ENCODE measurements at places on chromosomes 5 and 9.

DNA sequence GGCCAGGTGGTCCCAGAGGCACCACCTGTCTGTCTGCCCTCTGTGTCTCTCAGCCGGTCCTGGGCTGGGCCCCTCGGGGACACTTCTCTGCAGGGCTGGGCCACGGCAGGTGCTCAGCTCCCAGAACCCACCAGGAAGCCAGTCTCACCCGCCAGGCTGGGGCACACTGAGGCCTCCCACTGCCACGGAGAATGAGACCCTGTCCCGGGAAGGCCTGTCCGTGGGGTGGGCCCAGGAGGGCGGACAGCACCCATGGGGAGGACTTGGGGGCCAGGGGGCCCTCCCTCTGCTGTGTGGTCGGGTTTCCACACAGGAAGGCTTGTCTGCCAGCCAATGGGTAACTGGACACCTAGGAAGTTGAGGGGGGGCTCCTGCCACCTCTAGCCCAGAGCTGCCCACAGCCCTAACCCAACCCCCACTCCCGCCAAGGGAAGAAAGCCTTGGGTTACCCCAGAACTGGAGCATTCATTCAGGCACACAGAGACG is 4.1 kb upstream of the TUBB4B start:
- DNase-seq, result no peak

- DNase-seq, result no peak
Measured at GRCh38 chr9:131776473-131776872, 36.6 kb upstream of the RAPGEF1 start.

GRCh38 chr5:87777877-87778276 is 365.1 kb upstream of the CCNH start:
- DNase-seq, result no peak

GRCh38 chr5:180618829-180619562 is 27.7 kb upstream of the SCGB3A1 start:
- peak; percentile 2 for DNase-seq

- DNase-seq, result no peak
Measured at GRCh38 chr9:127154390-127155191, 32.2 kb upstream of the ANGPTL2 start.

DNA sequence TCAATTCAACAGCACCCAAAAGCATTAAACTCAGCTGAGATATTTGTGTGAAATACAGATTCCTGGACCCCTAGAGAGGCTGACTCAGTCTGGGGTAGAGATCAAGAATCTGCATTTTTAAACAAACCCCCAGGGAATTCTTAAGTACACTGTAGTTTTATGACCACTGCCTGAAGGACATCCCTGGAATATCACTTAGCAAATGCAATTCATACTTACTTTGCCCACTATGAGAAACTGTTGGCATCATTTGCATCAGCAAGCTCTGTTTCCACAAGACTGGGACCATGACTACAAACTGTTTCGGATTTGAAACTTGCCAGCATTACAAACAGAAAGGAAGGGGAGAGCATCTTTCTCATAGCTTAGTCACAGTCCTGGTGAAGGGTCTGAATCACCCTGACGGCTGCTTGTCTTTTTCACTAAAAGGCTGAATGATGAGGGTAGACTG is 63.7 kb downstream of the MLLT3 start:
- peak; percentile 91 for DNase-seq

GRCh38 chr5:179137643-179138567 is 77.7 kb downstream of the ZNF354C start:
- DNase-seq, result no peak

GRCh38 chr5:1557114-1557873 is 33.5 kb upstream of the LPCAT1 start:
- no peak for DNase-seq

DNA sequence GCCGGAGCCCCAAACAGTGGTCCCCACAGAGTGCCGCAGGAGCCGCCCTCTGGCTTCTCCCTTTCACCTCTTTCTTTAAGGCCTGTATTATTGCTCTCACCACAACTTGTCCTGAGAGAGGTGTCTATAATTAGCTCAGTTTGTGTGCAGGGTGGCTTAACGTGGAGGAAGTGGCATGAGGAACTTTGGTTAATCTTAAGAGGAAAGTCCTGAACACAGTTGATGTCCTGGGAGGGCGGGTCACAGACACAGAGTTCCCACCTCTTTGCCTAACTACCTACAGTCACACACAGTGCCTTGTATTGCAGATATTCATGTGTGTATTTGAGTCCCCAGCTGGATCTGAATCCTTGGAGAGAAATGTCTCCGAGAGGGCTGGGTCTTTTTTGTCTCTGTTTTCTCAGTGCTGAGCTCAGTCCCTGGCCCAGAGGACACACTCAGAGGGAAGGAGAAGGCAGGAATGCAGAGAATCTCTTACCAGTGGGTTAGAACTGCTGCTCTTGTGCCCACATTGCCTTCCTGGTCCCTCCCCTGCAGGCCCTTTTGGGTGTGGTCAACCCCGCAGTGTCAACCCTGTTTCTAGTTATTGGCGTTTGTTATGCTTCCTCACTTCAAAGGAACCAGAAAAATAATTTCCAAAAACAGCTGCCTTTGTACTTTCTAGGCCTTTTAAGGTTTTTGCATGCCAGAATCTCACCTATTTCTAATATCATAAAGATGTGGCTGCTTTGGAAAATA is 392.5 kb downstream of the KDM4C start:
- DNase-seq, result no peak

DNA sequence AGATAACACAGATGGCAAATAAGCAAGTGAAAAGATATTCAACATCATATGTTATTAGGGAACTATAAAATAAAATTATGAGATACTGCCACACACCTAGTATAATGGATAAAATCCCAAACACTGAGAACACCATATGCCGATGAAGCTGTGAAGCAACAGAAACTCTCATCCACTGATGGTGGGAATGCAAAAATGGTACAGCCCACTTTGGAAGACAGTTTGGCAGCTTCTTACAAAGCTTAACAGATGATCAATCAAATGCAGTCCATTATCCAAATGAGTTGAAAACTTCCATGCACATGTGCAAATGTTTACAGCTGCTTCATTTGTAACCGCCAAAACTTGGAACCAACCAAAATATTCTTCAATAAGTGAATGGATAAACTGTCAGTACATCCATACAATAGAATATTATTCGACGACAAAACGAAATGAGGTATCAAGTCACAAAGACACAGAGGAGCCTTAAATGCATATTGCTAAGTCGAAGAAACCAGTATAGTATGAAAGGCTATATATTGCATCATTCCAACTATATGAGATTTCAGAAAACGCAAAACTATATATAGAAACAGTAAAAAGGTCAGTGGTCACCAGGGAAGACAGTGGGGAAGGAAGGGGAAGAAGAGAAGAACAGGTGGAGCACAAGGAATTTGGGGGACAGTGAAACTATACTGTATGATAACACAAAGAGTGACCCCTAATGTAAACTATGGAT is 14.9 kb downstream of the PFDN1 start:
- peak; percentile 97 for DNase-seq

DNA sequence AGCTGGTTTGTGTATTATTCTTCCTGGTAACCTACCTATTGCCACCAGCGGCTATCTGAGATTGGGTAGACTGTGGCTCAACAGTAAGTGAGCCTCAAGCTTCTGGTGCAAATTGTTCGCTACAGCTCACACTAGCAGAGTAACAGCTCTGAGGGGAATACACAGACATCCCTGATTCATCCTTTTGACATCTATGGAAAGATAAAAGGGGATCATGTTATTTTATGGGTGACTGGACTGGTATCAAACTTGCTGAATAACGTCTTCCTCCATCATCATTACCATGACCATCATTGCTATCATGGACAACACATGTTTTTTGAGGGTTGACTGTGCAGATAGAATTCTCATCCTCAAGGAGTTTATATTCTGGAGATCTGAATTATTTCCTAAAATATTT is 129.6 kb downstream of the PIK3R1 start:
- no peak for DNase-seq

DNA sequence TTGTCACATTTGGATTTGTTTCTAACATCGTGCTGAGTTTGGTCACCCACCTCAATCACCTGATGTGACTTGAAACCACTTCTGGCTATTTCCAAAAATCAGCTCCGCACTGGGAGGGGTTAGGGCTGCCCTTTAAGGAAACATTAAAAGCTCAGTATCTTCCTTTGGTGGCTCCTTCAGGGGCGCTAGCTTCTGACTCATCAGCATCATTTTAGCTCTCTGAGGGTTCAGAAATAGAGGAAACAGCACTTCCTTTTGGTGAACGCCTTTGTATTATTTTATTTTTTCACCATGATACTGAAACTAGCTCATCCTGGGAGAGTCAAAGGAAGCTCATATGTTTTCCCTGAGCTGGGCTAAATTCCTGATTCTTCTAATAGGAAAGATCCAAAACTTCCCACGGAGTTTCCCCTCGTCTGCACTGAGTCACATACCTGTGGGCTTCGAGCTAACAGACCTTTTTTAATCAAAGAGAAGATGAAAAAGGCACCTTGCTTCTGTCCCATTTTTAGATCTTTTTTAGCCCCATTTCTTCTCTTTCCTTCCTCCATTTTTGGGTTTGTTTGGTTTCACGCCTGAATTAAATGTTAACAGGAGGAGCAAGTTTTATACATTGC is 48.2 kb downstream of the ROPN1L start:
- DNase-seq, result no peak

- no peak for DNase-seq
Measured at GRCh38 chr5:28877050-28877449, 1838.7 kb upstream of the CDH9 start.

- DNase-seq, result no peak
Measured at GRCh38 chr5:95027775-95028174, 257.1 kb downstream of the MCTP1 start.

- no peak for DNase-seq
Measured at GRCh38 chr9:107536462-107536861, 46.9 kb upstream of the KLF4 start.

DNA sequence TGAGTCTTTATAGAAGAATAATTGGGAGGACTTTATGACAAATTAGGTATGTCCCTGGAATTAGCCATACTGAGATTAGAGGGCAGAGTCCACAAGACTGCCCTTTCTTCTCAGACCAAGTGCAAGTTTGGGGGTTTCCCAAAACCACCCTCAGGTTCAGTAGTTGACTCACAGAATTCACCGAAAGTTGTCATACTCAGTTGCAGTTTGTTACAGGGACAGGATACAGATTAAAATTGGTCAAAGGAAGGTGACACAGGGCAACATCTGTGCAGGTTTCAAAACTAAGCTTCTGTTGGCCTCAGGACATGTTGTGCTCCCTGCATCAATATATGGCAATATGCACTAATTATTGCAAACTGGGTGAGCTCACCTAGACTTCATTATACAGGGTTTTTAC is 3.8 kb downstream of the RANBP17 start:
- DNase-seq, result no peak

DNA sequence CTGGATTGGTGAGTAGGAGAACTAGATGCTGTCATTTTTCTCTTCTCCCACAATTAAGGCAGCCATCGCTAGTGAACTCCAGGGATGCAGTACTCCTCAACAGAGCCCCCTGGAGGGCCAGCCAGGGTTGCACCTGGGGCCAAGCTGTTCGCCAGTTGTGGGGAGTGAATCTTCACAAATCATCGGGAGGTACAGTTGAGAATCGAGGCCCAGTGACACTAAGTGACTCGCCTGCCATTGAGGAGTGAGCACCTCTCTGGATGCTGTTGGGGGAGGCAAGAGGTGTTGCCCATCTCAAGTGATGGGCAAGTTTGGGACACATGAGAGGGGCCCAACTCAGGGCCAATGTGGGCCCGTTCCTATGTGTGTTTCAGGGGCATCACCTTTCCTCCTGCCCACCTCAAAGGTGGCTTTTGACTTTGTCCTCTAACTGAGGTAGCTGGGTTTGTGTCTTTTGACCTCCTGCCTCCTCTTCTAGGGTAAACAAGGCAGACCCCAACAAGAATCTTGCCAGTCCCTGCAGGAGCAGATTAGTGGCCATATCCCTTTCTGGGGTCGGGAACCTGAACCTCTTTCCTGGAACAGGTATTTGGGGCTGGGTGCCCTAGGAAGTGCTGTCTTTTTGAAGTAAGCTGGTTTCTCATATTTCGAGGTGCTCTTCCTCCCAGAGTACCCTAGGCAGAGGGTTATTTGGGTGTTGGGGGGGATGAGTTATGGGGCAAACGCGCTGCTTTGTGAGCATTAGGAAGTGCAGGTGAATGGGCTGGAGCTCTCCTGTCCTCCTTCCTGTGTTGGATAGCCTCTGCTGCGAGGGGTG is 181.2 kb downstream of the MACROH2A1 start:
- no peak for DNase-seq

DNA sequence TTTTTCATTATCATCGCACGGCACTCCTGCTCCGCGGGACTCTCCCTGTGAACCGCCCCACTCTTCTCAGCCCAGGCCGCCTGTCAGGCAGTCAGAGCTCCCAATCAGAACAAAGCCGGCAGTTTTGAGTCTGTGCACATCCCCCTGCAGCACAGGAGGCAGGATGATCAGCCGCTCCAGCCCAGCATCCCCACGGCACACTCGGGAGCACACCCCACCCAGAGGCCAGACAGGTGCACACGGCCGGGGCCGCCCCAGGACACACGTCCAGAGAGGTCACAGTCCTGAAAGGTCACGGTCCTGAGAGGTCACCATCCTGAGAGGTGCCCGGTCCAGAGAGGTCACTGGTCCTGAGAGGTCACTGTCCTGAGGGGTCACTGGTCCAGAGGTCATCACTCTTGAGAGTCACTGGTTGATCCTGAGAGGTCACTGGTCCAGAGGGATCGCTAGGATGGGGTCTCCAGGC is 8.4 kb downstream of the TPPP start:
- DNase-seq, result no peak

DNA sequence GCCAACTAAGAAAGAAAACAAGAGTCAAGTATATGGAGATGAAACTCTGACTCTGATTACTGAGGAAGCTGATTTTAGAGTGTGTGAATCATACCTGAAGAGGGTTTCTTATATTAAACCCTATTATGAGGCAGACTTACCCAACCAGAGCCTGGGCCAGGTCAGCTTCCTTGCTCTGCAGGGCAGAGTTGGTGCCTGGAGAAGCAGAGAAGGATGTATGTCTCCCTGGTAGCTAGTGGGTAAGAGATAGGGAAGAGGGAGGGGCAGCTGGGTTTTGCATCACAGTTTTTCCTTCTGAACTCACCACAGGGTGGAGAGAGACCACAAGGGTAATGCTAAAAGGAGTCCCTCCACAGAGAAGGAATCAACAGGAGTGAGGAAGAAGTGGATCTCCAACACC is 104.1 kb downstream of the CMYA5 start:
- no peak for DNase-seq

GRCh38 chr9:87249029-87249428 is 248.6 kb upstream of the DAPK1 start:
- peak; percentile 33 for DNase-seq

DNA sequence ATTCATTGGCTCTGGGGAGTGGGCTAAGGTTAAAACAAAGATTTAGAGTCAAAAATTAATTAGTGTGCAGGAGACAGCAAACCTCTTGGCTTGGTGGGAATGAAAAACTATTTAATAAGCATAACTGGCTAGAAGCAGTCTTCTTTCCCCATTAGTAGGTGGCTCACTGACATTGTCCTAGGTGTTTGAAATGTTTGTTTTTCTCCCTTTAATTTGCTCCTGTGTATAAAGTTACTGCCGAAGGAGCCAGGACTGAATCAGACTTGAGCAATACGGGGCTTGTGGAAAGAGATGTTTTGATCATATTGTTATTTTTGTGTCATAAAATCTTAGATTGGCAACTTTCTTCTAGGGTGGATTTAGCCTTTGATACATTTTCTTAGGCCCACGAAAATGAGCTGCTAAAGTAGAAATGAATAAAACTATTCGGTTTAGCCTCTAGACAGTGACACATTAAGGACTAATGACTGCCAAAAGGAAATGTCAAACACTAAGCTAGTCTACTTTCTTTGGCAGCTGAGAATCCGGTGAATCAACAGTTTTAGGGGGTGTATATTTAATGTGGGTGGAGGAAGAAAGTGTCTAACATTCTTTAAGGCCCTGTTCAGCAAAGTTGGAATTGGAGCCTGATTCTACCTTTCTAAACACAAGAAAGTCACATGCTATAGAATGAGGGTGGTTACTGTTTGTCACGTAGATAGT is 30.2 kb downstream of the LRRTM2 start:
- DNase-seq, result no peak
